ENCODE measurements at places on chromosomes 13 and 19.

- DNase-seq = no peak
These were observed 403.5 kb upstream of the GPC6 start for GRCh38 chr13:92823059-92823458.

DNA sequence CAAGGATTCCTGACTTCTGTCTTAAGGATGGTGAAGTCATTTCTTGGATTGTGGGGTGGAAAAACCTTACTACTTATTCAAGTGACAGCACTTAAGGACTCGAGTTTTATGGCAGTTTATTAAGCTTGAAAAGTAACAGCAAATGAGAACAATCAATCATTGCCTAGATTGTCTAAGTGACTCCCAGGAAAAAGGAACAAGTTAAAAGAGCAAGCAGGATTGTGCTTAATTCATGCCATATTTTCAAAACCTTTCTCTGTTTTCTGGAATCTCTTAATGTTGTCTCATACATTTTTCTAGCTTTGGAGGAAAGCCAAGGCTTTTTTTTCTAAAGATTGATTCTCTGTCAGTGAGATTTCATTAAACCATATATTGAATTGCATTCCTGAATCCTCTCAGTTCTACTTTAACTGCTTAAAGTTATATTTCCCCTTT, 236.2 kb upstream of the HTR2A start:
- DNase-seq = no peak

GRCh38 chr13:96996107-96996506, 1.8 kb upstream of the OXGR1 start:
- DNase-seq = no peak

DNA sequence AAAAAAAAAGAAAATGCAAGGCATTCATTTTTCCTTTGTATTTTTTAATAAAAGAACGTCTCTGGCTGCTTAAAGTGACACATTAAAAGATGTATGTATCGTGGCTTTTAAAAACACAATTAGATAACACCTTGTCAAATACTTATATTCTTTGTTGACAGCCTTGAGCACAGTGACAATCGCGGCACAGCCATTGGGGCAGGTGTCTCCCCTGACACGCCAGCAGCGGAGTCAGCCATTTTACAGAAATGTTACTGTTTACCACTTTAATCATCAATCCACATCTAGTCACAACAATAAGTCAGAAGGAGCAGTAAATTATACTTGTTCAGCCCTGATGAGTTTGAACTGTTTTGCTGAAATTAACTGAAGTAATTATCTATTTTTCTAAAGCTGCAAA, 224.1 kb downstream of the ZNF536 start:
- DNase-seq = no peak

- no peak for DNase-seq
These were observed 40.6 kb upstream of the LATS2 start for GRCh38 chr13:21101865-21102576.

DNA sequence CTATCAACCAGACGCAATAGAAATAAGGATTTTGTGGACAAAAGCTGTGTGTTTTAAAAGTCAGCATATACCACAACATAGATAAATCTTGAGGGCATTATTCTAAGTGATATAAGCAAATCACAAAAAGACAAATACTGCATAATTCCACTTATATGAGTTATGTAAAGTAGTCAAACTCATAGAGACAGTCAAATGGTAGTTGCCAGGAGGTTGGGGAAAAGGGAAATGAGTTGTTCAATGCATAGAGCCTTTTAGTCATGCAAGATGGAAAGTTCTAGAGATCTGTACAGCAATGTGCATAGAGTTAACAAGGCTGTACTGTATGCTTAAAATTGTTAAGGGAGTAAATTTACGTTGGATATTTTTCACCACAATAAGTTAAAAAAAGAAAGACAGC, 244.7 kb downstream of the DCT start:
- no peak for DNase-seq

DNA sequence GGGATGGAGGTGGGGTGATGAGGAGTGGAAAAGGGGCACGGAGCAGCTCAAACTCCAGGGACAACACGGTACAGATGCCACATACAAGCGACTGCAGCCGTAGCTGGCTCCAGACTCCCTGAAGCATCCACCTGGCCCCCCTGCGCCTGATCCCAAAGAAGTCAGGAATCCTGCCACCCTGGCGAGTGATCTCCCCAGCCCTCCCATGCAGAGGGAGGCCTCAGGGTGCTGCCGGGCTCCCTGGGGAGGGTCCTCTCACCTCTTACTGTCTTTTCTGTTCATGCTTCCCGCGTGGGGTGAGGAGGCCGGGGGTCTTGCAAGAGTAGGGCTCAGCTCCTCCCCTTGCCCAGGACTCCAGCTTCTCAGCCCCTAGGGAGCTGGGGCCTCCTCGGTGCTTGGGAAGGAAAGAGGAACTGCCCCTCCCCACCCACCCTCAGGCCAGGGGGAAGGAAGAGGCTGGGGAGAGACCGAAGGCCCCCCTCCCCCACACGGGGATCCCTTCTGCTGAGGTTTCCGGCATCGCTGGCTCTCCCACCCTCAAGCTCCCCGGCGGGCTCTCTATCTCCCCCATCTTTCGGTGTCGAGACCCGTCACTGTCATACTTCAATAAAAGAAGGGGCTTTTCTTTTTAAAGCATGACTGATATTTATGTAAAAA, at the start of gene RASGRP4:
Gene RASGRP4 (minus strand): TSS at position 410 of the 657 bp plus-strand sequence. CDS start 128 bp downstream, at position 282.
- no peak for DNase-seq

- no peak for DNase-seq
These were observed 102.6 kb downstream of the LRCH1 start for GRCh38 chr13:46655377-46656180.

DNA sequence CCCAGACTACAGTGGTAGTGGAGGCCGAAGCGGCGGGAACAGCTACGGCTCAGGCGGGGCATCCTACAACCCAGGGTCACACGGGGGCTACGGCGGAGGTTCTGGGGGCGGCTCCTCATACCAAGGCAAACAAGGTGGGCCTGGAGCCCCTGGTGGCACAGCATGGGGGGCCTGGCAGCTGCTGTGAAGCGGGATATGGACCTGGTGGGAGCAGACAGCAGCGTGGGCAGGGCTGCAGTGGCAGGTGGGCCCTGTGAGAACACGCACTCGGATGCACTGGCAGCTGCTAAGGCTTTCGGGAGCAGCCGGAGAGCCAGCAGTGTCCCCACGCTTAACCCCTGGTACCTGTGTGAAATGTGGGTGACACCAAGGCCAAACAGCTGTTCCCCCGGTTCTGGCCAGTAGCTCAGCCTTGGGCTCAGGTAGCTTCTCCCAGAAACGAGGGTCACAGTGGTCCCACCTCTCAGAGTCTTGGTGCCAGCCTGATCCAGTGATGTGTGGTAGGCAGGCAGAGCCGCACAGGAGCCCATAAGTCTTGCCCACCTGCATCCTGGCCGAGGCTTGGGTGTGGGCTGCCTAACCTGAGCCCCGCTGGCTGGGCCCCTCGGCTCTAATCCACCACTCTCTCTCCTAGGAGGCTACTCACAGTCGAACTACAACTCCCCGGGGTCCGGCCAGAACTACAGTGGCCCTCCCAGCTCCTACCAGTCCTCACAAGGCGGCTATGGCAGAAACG, 12.5 kb upstream of the QTRT1 start:
- DNase-seq = no peak

DNA sequence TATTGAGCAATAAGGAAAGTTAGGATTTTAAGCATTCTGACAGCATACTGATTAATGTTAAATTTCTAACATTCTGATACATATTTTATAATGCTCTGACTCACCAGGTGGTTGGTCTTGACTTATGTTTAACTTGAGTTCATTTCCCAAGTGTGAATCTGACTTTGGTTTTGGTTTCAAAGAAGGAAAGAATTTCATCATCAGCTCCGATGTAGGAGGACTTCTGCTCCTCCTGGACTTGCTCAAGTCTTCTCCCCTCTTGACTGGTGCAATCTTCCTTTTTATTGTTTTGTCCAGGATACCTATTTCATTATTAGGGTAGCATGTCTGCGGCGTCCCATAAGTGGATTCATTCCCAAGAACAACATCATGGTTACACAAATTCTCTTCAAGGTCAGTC, 141.3 kb downstream of the RNF17 start:
- no peak for DNase-seq

DNA sequence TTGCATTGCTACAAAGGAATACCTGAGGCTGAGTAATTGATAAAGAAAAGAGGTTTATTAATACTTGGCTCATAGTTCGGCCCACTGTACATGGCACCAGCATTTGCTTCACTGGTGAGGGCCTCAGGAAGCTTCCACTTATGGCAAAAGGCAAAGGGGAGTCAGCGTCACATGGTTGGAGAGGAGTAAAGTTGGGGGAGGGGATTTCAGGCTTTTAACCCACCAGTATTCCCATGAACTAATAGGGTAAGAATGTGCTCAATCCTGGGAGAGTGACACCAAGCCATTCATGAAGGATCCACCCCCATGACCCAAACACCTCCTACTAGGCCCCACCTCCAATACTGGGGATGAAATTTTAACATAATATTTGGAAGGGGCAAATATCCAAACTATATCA, 82.5 kb upstream of the MYCBP2 start:
- DNase-seq = no peak

GRCh38 chr13:21901811-21902708, 231.2 kb downstream of the FGF9 start:
- no peak for DNase-seq

DNA sequence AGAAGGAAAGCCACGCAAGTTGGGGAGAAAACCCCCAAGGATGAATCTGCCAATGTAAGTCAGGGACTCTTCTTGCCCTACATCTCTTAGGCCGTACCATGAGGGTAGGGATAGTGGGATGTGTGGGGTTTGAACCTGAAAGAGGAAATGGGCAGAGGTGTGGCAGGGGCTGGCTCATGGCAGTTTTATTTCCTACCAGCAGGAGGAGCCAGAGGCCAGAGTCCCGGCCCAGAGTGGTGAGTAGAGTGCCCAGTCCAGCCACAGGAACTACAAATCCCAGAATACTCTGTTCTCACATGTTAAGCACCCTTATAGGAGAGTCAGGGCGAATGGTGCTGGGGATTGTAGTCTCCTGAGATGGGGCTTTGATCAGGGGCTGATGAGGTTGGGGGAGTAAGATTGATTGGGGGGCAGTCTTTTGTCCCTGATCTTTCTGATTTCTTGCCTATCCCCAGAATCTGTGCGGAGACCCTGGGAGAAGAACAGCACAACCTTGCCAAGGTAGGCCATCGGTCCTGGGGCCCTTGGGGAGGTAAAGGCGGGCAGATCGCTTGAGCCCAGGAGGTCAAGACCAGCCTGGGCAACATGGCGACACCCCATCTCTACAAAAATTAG, 16.5 kb downstream of the VASP start:
- DNase-seq = peak; percentile 75

GRCh38 chr13:106513025-106513983, 22.2 kb downstream of the EFNB2 start:
- DNase-seq = no peak

GRCh38 chr19:55311397-55311796, 13.7 kb downstream of the TMEM150B start:
- DNase-seq = no peak

DNA sequence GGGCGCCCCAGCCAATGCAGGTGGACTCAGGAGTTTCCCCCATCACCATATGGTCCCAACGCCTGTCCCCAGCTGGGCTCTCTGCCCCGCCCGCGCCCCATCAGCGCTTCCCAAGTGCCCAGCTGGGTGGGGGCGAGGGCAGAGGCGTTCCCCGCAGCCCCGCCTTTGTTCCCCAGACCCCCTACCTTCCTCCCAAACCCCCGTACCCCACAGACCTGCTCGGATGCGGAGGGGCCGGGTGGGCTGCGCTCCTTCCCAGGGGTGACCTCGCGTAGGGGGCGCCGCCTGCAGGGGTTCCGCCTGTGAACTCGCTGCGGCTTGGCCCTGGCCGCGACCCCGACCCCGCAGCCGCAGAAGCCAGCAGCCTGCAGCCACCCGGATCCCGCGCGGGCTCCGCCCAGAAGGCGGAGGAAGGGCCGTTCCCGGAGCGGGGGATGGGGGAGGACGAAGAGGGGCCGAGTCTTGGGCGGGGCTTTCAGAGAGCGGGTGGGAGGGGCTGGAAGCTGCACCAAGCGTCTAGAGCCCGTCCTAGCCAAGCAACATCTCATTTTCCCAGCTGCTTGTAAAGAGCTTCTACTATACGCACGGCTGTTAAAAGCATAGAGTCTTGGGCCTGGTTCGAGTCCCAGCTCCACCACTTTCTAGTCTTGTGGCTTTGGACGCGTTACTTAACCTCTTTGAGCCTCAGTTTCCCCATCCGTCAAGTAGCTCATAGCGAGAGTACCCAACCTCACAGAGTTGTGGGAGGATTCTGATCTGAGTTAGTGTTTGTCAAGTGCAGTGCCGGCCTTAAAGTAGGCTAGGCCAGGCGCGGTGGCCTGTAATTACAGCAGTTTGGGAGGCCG, at the start of gene RAB3D:
Gene RAB3D (minus strand): TSS at position 404 of the 845 bp plus-strand sequence. CDS start 2,258 bp downstream, outside the sequence.
- peak; percentile 85 for DNase-seq

DNA sequence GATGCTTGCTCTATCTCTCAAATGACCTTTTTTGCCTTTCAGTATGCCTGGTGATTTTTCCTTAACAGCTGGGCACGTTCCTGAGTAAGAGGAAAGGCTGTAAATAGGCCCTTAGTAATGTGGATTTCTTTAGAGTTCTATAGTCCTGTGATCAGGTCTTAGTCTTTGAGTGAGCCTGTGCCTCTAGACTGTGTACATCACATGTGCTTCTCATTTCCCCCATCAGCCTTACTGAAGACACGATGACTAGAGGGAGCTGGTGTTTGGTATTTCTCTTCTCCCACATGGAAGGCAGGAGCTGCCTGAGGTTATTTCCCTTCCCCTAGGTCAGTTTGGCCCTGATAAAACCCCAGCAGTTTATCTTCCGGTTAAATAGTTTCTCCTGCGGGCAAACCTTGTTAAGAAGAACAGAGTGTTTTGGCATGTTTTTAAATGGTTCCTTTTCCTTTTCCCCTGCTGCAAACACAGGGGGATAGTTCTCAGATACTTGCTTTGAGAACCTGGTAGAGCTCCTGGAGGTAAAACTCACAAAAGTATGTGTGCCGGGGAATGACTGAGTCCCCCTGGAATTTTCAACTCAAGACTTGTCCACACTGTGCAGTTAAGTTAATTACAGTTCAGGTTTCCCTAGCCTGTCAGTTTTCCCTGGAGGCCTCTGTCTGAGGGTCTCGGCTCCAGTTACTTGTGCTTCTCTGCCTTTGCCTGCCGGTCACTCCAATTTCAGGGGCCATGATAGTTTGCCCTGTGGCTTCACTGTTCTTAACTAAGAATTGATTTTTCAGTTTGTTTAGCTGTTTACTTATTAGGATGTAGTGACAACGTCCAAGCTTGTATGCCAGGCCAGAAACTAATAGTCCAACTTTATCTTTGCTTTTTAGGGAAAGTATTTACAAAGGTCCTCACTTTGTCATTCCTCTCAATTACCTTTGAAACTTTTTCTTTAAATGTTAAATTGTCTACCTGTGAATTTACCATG, 94.4 kb downstream of the URI1 start:
- DNase-seq = no peak

- no peak for DNase-seq
These were observed 753 bp upstream of the WIZ start for GRCh38 chr19:15450528-15450890.

DNA sequence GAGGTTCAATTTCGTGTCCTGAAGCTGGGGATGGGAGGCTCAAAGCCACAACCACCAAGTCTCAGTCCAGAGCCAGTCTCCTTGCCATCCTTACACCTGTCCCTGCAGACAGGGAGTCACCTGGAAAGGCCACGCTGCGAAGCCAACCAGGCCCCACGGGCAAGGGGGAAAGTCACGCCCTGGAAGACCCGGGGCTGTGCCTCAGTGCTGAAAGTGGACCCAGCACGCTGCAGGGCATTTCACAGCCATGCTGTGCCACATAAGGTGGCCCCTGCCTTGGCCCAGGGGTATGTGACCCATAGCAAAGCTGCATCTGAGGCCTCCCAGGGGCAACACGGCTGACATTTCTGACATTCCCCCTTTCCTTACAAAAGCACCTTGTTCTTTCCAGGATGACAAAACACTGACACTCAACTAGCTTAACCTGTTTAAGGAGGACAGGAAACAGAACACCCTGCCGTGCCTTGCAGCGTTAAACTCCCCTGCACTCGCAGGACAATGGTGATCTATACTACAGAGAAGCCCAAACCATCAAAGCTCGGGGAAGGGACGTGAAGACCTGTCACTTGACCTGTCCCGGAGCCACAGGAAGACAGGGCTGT, 14.8 kb downstream of the CHERP start:
- no peak for DNase-seq

Data from nucleus accumbens (tissue), 56 donors.